ENCODE measurements at places on chromosomes 4 and X. TPM values are rescaled to one million over a fixed set of nuclear protein-coding genes. Genes with fewer than 3 reads are reported as not detected.

Gene ADH1A
- total RNA-seq, result not detected

GRCh38 chr4:152572417-152573086, 36.7 kb upstream of the FBXW7 start:
- H3K4me1 ChIP-seq, result no peaks in the 10 kb centered on the region
- no peak overlapping the region for H3K4me3 ChIP-seq
- no peaks in the 10 kb centered on the region for H3K27me3 ChIP-seq
- no peak overlapping the region for H3K27ac ChIP-seq
- no peak for DNase-seq

DNA sequence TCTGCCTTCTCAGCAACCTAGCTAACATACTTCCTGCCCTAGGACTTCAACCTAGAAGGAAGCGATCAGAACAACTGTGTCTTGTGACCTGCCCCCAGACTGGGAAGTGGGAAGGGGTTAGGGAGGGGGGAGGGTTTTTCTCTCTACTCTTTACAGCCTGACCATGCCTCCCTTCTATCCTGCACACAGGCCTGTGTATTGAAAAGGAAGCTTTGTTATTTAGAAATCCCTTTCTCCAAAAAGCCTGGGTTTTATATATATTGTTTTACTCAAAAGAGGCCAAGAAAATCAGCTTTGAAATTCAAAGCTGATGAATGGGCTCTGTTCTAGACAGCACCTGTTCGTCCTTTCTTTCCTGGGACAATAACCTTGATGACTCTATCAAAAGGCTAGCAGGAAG, 35.2 kb upstream of the SMS start:
- no peak overlapping the region for H3K4me3 ChIP-seq
- H3K36me3 ChIP-seq, result no peaks in the 10 kb centered on the region
- H3K27me3 ChIP-seq, result no peaks in the 10 kb centered on the region
- H3K27ac ChIP-seq, result no peak overlapping the region
- no peak for DNase-seq

- no peaks in the 10 kb centered on the region for H3K27me3 ChIP-seq
- no peaks in the 10 kb centered on the region for H3K36me3 ChIP-seq
- DNase-seq, result no peak
These were observed 31.4 kb upstream of the NFKB1 start for GRCh38 chr4:102469806-102470205.

Gene VCX3B
- not detected for total RNA-seq

GRCh38 chrX:143455046-143455445, 62.2 kb downstream of the SPANXN3 start:
- H3K4me3 ChIP-seq, result no peak overlapping the region
- no peak for DNase-seq
- no peak overlapping the region for H3K27ac ChIP-seq
- no peaks in the 10 kb centered on the region for H3K4me1 ChIP-seq

Gene CHRNA9
- total RNA-seq, result 0.11 TPM

Gene TBC1D8B
- total RNA-seq, result 4.2 TPM

Gene MAGEA10
- total RNA-seq, result not detected

GRCh38 chr4:93072292-93072691, 756.3 kb upstream of the ATOH1 start:
- no peaks in the 10 kb centered on the region for H3K27me3 ChIP-seq
- H3K27ac ChIP-seq, result no peak overlapping the region
- H3K36me3 ChIP-seq, result no peaks in the 10 kb centered on the region
- H3K4me1 ChIP-seq, result no peaks in the 10 kb centered on the region
- DNase-seq, result no peak
- H3K4me3 ChIP-seq, result no peak overlapping the region

Gene BLOC1S4
- 16.4 TPM for total RNA-seq

- no peaks in the 10 kb centered on the region for H3K36me3 ChIP-seq
- no peak overlapping the region for H3K4me3 ChIP-seq
- H3K27ac ChIP-seq, result no peak overlapping the region
- H3K27me3 ChIP-seq, result no peaks in the 10 kb centered on the region
- DNase-seq, result no peak
These were observed 51.7 kb downstream of the SHROOM3 start for GRCh38 chr4:76486588-76487276.

Gene KCNIP4
- not detected for total RNA-seq

Gene ABRAXAS1
- 11.2 TPM for total RNA-seq

- no peaks in the 10 kb centered on the region for H3K36me3 ChIP-seq
- no peaks in the 10 kb centered on the region for H3K27me3 ChIP-seq
- no peak for DNase-seq
- H3K4me3 ChIP-seq, result no peak overlapping the region
- no peaks in the 10 kb centered on the region for H3K4me1 ChIP-seq
- no peak overlapping the region for H3K27ac ChIP-seq
These were observed 61.4 kb downstream of the AGA start for GRCh38 chr4:177380730-177381287.

- peak overlapping the region; percentile 52 for H3K27ac ChIP-seq
- H3K4me3 ChIP-seq, result peak overlapping the region; percentile 27
- no peaks in the 10 kb centered on the region for H3K36me3 ChIP-seq
These were observed 179.8 kb downstream of the SLIT2 start for GRCh38 chr4:20431543-20431951.

DNA sequence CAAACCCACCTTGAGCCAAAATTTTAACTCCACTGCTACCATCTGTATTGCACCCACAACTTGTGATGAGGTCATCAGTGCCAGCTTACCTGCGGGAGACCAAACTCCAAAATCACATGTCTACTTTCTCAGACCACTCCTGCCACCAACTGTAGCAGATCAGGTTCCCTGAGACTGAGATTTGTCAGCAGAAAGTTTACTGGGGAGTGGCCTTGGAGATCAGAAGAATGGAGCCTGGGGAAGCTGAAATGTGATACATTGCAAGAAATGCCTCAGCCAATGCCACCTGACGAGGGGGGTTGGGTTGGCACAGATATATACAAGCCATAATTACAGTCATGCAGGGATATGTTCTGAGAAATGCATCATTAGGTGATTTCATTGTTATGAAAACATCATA, 19.1 kb downstream of the HAUS3 start:
- no peak overlapping the region for H3K27ac ChIP-seq
- peaks cover 34% of the 10 kb centered on the region for H3K36me3 ChIP-seq
- DNase-seq, result no peak
- H3K4me1 ChIP-seq, result peaks cover 9% of the 10 kb centered on the region

DNA sequence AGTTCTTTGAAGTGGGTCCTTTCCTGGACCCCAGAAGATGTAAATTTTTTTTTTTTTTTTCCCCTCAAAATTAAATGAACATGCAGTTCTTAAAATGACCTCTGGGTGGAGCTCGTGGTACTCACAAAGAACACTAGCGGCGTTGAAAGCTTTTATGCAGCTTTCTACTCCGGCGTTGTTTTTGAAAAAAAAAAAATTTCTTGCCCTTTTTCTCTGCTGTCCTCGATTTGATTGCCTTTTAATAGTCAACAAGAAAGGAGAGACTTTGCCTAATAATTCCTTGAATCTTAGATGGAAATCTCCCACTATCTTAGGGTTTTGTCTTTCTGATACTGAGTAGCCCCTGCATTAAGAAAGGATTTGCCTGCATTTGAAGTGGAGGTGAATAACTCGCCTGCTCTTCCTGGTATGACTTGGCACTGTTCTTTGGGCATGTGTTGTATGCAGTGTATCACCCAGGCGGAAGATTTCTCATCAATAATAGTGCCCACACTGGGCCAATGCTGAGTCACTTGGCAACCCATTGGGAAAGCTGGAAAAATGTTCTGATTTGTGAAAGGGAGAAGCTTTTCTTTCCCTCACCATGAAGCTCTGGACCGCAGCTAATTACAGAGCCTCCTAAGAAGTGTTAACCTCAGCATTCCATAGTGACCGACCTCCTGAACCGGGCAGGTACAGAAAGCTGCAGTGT, 104.0 kb downstream of the PHEX start:
- peak overlapping the region; percentile 69 for H3K27ac ChIP-seq
- DNase-seq, result no peak
- peaks cover 37% of the 10 kb centered on the region for H3K4me1 ChIP-seq
